ENCODE measurements at places on chromosomes 2 and 18.

GRCh38 chr2:168363347-168364092, 92.6 kb upstream of the CERS6 start:
- no peak for DNase-seq

- no peak for DNase-seq
Measured at GRCh38 chr2:58922245-58922644, 681.1 kb upstream of the FANCL start.

- DNase-seq: no peak
Measured at GRCh38 chr2:233387225-233387624, 32.9 kb downstream of the DGKD start.

GRCh38 chr2:195533771-195534642, 123.0 kb upstream of the SLC39A10 start:
- DNase-seq: peak; percentile 63

GRCh38 chr2:188979187-188980114, 5.3 kb downstream of the COL3A1 start:
- DNase-seq: no peak

- no peak for DNase-seq
Measured at GRCh38 chr18:69636529-69637301, 236.0 kb downstream of the DOK6 start.

GRCh38 chr2:221546505-221547225, 25.4 kb downstream of the EPHA4 start:
- no peak for DNase-seq

DNA sequence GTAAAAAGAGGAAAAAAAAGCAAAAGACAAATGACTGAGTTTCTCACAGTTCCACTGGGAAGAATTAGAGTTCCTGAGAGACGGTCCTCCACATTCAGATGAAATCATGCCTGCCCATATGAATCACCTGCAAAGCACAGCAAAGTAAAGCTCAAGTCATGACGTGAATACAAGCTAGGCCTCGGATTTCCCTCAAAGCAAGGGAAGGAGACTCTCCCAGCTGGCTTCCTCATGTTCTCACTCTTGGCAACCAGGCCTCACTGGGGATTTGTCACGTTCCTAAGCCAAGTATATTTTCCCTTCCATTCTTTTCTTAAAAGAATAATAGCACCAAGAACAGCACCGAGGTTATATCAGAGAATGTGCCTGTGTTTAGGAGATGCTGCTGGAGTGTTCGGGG, 47.0 kb downstream of the CYP27C1 start:
- DNase-seq: no peak
